ENCODE measurements at places on chromosomes 7 and 10.

- no peak for DNase-seq
Measured at GRCh38 chr10:35005868-35006267, 84.3 kb downstream of the CUL2 start.

DNA sequence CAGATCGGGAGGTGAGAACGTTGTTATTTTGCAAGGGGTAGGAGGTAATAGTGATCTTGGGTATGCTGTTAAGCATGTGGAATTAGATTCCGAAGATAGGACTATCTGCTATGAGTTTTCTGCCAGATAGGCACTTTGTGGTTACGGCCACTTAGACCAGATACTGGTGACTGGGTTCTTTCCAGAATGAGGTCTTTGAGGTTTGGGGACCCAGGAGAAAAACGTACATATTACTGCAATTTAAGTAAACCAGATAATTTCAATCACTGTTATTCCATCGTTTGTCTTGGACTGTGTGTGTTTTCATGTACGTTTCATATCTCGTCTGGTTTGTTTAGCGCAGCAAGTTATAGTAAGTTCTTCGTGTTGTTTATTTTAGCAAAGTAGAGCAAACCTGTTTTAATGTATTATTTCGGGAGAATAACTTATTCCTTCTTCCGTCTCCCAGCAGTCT is 312 bp downstream of the ARL4A start:
- no peak for DNase-seq

GRCh38 chr7:88299126-88299525 is 7.6 kb downstream of the STEAP4 start:
- no peak for DNase-seq

- peak; percentile 71 for DNase-seq
Measured at GRCh38 chr7:156892081-156892800, 742 bp downstream of the LMBR1 start.

GRCh38 chr10:36946598-36946997 is 178.8 kb upstream of the ANKRD30A start:
- no peak for DNase-seq

- no peak for DNase-seq
Measured at GRCh38 chr7:158267742-158268435, 319.7 kb downstream of the PTPRN2 start.

- DNase-seq: no peak
Measured at GRCh38 chr10:27644307-27644939, 101.2 kb downstream of the MKX start.

GRCh38 chr7:77456696-77457095 is 40.5 kb upstream of the GSAP start:
- DNase-seq: no peak

DNA sequence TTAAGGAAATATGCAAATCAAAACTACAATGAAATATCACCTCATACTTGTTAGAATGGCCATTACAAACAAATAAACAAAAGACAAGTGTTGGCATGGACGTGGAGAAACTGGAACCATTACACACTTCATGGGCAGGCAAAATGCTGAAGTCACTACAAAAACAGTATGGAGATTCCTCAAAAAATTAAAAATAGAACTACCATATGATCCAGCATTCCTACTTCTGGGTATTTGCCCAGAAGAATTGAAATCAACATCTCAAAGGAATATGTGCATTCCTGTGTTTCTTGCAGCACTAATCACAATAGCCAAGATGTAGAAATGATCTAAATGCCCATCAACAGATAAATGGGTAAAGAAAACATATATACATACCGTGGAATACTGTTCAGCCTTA is 83.6 kb downstream of the NRCAM start:
- DNase-seq: no peak

DNA sequence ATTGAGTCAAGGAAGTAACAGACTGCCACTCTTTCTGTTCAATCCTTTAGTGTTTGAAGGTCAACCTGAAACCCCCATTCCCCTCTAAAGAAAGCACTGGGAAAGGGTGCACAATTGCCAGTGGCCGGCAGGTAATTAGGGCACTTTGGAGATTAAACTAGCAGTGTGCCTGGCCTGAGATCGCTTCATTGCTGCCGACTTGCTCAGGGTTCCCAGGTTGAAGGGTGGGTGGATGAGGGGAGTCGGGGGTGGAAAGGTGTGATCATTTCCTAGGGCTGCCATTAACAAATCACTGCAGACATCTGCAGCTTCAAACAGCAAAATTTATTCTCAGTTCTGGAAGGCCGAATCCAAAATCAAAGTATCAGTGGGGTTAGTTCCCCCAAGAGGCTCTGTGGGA is 16.3 kb upstream of the BTBD16 start:
- no peak for DNase-seq

DNA sequence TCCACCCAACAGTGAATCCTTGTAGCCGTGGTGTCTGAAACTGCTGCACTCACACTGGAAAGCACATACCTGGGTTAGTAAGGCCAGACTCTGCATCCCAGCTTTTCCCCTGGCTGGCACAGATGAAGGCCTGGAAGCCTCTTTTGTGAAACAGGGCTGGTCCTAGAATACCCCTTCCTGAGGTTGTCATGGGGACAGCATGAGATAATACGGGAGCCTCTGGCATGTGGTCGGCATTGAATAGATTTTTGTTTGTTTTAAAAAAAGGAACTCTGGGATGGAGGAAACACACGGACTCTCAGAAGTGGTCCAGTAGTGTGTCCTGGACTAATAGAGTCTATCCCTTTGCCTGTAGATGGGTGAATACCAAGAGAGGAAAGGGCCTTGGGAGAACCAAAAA is 129.7 kb downstream of the TMEM178B start:
- no peak for DNase-seq

DNA sequence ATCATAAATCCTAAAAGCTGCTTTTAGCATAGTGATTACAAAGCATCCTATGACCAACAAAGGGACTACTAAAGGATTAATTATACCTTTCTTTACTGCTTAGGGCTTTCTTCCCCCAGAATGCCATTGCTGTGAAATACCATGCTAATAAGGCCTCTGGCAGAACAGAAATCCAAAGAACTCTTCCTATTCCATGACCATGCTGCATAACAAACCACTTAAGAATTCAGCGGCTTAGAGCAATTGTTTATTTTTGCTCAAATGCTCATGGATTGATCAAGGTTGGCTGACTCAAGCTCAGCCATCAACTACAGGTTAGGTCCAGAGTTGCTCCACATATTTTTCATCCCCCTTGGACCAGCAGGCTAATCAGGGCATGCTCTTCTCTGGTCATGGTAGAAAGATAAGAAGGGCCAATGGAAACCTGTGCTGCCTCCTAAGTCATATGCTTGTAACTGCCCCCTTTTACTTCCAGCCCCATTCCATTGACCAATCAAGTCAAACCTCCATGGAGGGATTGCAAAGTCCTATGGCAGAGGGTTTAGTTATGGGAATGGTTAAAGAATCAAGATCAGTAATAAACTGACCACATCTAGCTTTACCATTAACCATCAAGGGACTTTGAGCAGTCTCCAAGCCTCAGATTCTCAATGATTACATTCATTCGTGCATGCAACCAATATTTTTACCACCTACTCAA is 244.4 kb upstream of the FZD1 start:
- no peak for DNase-seq

DNA sequence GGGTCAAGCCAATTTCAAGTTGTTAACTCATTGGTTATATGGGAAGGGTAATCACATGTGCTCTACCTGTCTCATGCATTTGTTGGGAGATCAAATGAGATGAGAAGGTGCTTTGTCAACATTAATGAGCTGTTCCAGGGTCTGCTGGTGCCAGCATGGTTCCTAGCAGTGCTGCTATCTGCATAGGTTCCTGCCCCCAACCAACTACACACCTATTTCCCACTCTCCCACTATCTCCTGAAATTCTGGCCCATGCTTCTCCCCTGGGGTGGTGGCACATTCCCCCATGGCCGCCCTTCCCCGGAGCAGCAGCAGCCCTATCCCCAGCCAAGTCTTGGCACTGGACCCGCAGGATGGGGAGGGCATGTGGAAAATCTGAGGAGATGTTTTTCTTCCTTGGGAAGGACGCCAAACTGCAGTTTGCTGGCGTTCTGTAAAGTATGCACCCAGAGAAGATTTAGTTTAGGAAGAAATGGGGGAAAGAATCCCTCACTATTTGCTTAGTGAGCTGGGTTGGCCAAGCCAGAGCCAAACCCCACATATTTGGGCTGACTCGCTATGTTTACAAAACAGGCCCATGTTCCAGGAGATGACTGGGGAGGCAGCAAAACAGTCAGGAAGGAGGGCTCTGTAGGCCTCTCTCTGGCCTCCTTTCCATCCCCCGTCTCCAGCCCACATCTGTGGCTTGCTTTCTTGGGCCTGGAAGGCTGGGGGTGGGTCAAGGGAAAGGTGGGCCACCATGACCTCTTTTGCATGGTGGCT is 42.5 kb downstream of the PPP1R3C start:
- no peak for DNase-seq

DNA sequence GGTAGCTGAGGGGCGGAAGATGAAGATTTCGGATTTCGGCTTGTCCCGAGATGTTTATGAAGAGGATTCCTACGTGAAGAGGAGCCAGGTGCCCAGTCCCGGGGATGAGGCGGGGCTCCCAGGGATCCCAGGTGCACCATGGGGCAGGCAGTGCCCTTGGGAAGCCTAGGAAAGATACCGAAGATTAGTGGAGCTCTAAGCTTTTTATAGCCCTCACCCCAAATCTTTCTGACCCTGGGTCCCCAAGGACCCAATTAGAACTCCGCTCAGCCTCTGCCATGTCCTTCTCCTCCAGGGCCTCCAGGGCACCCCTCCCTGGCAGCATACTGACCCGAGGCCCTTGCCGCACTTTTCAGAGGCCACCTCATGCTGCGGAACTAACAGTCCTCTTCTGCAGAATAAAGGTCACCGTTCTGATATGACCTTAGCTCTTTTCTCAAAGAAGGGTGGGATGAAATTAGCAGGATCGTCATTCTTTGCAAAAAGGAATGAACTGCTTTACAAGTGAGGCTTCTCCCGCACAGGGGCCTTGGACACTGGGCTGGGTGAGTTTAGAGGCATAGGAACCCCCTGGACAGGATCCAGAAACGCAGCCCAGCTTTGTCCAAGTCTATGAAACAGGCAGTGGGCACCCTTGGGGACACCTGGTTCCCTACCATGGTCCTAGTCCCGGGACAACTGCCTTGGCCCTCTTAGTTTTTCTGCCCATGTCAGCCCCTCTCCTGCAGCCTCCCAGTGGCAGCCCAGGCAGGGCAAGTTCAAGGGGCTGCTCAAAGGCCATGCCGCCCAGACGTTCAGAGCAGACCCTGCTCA is 17.9 kb upstream of the CSGALNACT2 start:
- no peak for DNase-seq

DNA sequence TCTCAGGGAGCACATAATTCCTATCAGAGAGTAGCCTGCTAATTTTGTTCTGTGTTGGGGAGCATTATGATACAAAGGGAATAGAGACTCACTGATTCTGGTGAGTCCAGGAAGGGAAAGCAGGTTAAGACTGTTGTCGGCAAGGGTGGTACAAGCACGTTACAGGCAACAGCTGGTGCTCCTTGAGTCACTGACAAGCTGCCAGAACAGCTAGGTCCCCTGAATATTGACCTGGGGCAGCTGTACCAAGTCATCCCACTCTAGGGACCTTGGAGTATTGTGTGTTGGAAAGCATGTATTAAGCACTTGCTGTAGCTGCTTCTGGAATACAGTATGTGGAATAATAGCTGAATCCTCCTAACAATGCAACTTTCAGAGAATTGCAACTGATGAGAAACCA is 37.0 kb upstream of the GLCCI1 start:
- DNase-seq: no peak

DNA sequence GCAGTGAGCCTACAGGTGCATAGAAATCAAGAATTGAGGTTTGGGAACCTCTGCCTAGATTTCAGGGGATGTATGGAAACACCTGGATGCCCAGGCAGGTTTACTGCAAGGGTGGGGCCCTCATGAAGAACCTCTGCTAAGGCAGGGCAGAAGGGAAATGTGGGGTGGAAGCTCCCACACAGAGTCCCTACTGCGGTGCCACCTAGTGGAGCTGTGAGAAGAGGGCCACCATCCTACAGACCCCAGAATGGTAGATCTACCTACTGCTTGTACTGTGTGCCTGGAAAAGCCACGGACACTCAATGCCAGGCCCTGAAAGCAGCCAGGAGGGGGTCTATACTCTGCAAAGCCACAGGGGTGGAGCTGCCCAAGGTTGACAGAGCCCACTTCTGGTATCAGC is 533.5 kb downstream of the GPAM start:
- no peak for DNase-seq

GRCh38 chr7:115274-115911 is 77.0 kb upstream of the FAM20C start:
- DNase-seq: no peak

DNA sequence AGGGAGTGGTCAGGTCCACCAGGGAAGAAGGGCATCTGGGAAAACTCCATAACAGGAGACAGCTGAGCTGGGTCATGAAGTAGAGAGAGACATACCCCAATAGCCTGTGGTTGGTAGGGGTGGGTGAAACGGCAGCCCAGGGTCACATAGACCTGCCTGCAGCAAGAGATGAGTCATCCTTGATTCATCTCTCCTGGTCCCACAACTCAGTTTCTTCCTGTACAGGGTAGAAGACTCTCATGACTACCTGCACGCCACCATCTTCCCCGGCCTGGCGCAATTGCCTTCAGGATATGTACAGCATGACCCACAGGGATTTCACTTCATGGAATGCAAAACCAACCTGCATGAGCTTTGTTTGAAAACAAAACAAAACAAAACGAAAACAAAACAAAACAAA is 45.1 kb upstream of the ADAM12 start:
- no peak for DNase-seq

GRCh38 chr10:52391927-52392602 is 78.0 kb downstream of the DKK1 start:
- DNase-seq: no peak

DNA sequence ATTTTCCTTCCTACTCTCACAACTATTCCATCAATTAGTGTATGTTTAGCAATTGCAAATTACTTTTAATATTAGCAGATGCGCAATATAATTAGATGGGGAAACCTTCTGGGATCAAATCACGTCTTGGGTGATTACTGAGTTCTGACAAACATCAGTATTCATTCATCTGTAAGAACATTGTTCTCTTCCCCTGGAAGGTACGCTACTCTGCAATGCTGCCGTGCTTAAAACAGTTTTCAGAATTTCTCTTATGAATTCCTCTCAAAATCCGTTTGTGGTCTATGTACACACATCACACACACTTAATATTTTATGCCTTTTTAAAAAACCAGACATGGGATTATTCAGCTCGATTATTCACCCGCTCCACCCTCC is 237.5 kb upstream of the NEBL start:
- DNase-seq: no peak

DNA sequence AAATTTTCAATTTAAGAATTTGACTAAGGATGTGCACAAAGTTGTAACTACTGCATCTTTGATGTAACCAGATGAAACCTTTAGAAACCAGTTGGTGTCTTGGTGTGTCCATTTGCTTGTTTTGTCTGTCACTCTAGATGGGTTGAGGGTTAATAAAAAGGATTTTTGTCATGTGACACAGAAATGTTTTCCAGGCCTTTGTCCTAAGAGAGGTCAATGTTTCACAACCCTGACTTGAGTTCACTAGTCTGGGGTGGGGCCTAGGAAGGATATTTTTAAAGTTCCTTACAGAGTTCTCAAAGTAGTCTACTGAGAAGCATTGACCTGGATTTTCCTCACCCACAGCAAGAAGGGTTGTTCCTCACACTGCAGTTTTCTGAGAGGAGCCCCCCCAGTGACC is 90.3 kb downstream of the HERPUD2 start:
- DNase-seq: no peak

GRCh38 chr10:130022511-130023299 is 58.6 kb upstream of the EBF3 start:
- DNase-seq: no peak

All from CD4-positive, alpha-beta T cell treated with Interleukin-4 for 1 hour (primary cell).